ENCODE measurements at places on chromosomes 16 and 17.

DNA sequence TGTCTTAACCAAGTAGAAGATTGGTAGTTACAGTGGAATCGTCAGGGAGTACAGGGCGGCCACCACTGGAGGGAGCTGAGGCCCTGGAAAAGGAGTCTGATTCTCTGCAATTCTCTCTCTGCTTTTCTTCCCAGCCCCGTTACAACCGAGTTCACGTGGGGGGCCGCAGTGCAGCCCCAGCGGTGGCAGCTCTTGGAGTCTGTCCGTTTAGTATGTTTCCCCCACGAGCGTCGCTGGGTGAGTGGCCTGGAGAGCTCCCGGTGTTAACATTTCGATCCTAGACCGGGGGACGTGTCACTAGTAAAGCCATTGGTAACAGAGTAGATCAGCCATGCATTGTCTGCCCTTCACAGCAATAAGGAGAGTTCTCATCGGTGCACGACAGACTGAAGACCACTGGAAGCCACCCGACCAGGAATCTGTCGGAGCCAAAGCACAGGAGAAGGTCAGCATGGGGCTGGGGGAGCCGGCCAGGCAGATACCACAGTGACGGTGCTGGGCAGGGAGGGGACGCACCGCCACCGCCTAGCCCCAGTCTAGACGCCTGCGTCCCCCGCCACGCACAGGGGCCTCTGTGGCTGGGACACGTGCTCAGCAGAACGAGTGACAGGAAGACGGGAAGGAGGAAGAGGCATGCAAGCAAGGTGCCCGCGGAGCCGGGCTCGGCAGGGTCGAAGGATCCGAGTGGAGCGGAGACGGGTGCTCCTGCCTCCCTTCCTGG is 15.7 kb downstream of the SLC16A3 start:
- DNase-seq: no peak

- DNase-seq: no peak
These were observed 376.4 kb downstream of the SLC39A11 start for GRCh38 chr17:72715906-72716572.

GRCh38 chr17:77923776-77924513 is 34.6 kb upstream of the TNRC6C start:
- no peak for DNase-seq

DNA sequence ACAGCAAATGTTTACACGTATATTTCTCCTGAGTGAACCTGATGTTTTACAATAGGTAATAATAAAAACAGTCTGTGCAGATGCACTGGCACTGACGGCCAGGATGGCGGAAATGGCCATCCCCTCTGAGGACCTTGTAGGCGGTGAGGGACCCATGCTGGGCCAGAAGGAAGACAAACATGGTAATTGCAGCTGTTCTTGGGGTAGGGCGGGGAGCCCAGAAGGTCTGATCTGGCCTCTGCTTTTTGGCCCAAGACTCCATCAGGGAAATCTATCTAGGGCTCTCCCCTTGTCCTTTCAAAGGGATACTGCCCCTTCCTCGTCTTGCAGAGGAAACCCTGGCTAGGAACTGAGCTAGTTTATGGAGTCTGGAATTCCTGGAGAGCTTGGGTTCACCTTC is 7.4 kb upstream of the LGALS9 start:
- no peak for DNase-seq

DNA sequence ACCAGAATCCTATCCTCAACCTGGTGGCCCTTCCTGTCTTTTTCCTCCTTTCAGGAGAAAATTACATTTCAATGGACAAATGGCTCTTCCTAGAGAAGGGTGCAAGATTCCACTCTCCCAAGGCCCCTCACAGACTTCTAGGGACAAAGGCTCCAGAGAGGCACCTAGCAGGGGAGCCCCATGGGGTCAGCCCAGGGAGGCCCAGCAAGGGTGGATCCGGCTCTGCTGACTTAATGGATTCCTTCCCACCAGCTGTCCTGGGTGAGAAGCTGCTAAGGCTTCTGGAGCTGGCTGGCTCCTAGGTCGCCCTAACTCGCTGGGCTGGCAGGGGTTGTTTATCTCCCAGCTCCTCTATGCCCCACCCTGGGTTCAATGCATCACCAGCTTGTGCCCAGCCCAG is 152.4 kb downstream of the ZNF423 start:
- DNase-seq: no peak

DNA sequence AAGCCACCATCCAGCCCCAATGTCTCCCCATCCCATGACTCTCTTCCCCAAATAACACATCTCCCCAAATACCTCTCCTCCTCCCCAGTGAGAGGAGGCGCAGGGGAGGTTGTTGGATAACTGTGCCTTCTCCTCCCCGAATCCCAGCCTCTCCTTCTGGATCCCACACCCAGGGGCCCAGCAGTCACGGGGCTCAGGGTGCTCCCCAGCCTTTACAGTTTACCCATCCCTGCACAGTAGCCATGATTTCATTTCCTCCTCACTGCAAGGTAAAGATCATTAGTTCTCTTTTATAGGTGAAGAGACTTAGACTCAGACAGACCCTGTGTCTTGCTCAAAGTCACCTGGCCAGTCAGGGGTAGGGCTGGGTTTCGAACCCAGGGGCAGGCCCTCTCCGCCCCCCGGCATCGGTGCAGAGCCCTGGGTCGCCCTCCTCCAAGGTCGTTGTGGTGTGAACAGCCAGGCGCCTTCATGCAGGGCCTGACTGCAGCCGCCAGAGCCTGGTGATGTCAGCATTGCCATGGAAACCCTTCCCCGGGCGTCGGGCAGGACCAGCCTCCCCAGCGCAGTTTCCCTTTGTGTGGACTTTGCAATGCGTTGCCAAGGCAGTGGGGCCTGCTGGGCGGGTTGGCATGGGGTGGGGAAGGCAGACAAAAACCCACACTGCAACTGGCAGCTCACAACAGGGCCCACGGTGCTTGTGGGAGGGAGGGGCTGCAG is 53.3 kb upstream of the TOB1 start:
- peak; percentile 97 for DNase-seq

DNA sequence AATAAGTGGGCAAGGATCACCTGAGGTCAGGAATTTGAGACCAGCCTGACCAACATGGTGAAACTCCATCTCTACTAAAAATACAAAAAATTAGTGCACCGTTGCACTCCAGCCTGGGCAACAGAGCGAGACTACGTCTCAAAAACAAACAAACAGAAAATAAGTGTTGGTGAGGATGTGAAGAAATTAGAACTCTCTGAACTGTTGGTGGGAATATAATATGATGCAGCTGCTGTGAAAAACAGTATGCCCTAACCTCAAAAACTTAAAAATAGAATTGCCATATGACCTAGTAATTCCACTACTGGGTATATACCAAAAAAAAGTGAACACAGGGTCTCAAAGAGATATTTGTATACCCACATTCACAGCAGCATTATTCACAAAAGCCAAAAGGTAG is 26.1 kb downstream of the GLG1 start:
- DNase-seq: no peak

- DNase-seq: no peak
These were observed 54.4 kb downstream of the TAOK1 start for GRCh38 chr17:29444589-29444988.

DNA sequence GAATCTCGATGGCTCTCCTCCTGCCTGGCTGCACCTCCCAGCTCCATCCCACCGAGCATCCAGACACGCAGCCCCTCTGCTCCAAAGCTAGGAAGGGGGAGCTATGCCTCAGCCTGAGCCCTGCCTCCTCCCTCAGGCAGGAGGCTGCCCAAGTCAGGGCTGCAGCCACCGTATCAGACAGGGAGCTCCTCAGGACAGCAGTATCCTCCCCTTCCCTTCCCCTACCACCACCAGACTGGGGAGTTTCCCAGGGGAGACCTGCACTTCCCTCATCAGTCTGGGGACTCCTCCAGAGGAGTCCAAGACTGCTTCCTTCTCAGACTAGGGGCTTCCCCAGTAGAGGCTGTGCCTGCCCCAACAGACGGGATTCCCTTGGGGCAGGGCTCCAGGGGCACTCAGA is 17.5 kb downstream of the TMEM132E start:
- no peak for DNase-seq

- DNase-seq: no peak
These were observed 364.6 kb downstream of the GRIN2A start for GRCh38 chr16:9817586-9817985.

- no peak for DNase-seq
These were observed 26.4 kb downstream of the B9D1 start for GRCh38 chr17:19335951-19336631.

- peak; percentile 99 for DNase-seq
These were observed 19.9 kb downstream of the ARL4D start for GRCh38 chr17:43418441-43419374.

DNA sequence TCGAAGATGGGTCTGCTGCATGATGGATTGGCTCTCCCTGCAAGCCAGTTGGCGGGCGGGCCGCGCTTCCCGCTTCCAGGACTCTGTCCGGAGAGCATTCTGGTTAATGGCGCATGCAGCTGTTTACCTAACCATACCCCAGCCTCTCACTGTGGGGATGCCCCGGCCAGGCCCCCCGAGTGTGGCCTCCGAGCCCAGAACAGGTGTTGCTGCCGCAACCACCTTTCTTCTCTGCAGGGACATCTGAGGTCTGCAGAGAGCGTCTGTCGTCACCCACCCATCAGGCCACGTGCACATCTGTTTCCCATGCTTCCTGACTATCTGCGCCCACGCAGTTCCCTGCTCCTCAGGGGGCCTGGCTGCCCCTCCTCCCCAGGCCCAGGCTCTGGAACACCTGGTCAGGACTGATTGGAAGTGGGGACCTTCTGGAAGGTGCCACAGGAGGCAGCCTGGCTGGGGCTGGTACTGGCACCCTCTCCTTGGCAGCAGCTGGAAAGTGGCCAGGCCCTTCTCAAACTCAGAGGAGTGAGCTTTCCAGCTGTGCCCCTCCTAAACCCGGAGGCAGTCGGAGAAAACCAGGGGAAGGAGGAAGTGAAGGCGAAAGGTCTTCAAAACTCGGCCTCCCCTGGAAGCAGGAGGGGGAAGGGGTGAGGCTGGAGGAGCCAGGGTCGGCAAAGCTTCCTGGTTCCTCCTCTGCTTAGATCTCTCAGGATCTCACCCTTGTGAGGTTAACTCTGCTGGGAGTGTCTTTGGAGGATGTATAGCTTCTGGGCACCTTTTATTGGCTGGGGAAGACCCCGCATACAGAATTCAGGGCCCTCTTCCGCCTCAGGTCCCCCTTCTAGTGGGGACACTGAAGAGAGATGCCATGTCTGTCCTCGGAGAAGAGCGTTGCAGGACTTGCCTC is 64.5 kb upstream of the CIBAR2 start:
- no peak for DNase-seq

DNA sequence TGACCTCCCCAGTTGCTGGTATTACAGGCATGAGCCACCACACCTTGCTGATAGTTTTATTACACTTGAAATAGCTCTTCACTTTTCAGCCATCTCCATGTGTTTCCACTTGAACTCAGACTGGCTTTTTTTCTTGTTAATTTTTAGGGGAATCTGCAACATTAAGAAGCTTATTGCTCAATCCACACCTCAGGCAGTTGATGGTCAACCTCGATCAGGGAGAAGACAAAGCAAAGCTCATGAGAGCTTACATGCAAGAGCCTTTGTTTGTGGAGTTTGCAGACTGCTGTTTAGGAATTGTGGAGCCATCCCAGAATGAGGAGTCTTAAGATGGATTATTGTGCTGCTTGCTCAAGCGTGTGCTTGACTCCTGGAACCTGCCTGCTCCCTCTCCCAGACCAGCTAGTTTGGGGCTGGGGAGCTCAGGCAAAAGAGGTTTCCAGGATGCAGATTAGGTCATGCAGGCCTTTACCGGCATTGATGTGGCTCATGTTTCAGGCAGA is 8.6 kb downstream of the ZNHIT3 start:
- DNase-seq: no peak

DNA sequence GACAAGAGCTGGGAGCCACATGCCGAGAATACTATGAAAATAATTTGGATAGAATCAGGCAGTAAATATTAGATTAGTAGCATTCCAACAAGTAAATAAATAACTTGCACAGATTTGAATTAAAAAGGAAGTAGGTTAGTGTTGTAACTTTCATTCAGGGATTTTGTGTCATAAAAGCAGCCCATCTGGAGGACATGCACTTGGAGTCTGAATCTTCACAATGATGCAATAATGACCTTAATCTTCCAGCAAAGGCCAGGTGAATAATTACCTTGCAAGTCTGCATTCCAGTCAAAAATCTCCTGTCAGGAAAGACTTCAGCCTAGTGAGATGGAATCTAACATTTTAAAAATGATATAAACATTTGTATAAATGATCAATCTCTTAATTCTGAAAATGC is 518.1 kb downstream of the KCNJ2 start:
- DNase-seq: no peak

DNA sequence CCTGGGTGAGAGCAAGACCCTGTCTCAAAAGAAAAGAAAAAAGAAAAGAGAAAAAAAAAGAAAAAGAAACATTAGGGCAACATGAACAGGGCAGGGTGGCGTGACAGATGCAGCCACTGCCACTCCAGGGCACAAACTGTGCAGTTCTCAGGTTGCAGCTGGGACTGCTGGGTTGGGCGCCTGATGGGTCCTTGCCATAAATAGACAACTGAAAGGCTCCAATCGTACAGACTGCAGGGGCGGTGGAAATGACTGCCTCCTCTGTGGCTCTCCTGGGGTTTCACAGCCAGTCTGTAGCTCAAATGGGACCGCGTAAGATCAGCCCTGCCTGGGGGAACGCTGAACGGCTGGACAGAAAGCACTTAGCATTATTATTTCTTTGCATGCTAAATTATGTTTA is 130.7 kb downstream of the CPPED1 start:
- peak; percentile 60 for DNase-seq

- no peak for DNase-seq
These were observed 102.2 kb downstream of the MYO1D start for GRCh38 chr17:32774695-32775084.

- DNase-seq: no peak
These were observed 226.4 kb upstream of the MAF start for GRCh38 chr16:79826732-79827475.

- DNase-seq: peak; percentile 100
These were observed 46.9 kb downstream of the TUBD1 start for GRCh38 chr17:59845595-59846393.

DNA sequence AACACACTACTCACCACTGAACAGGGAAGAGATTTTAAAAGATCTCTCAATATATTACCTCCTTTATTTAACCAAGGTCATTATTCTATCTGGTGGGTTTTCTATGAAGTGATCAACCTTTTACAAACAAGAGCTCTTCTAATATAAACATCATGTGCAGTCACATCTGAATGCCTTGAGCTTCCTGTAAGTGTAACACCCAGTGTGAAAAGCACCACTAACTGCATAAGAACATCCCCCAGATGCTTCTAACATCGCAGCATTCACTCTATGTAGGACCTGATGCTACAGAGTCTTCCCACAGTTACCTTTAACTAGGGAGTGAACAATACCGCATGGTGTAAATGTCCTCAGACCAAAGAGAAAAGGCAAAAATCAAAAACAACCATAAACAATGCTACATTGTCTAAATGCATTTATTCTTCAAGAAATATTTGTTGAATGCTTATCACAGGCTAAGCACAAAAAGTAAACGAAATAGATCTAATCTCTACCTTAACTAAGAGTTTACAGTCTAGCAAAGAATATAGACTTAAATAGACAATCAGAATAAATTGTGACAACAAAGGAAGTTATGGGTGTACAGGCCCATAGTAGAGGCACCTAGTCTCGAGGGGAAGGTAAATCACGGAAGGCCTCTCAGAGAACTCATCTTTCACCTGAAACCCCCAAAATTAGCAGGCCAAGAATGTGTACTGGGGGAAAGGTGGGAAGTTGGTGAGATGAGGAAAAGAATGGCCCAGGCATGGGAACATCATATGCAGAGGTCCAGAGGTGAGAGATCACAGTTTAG is 16.2 kb downstream of the SKAP1 start:
- DNase-seq: no peak

GRCh38 chr17:57256708-57257112 is 387 bp downstream of the MSI2 start:
- DNase-seq: no peak
